ENCODE measurements at places on chromosomes 7 and 10.

DNA sequence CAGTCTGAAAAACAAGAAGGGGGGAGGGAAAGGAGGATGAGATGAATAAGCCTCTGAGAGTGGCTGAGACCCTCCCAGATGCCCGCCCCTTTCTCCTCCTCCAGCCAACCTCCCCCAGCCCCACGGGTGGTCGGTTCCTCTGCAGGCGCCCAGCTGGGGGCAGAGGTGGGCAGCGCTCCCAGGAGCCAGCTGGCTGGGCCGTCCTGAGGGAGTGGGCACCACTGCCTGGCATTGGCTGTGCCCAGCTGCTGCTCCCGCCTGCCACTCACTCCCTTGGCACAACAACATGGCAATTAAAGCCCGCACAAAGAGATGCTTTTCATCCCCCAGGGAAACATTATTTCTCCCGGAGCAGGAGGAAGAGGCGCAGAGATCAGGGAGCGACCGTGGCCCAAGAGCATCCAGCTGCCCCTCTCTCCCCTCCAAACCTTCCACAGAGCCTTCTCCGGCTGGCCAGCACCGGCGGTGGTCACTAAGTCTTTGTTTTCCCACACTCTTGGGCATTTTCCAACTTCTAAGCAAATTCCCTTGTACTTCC is 107.2 kb downstream of the SPDYE5 start:
- peaks cover 16% of the 10 kb centered on the region for H3K4me1 ChIP-seq
- H3K27me3 ChIP-seq, result no peaks in the 10 kb centered on the region
- H3K36me3 ChIP-seq, result no peaks in the 10 kb centered on the region
- no peak overlapping the region for H3K4me3 ChIP-seq
- H3K27ac ChIP-seq, result no peak overlapping the region

DNA sequence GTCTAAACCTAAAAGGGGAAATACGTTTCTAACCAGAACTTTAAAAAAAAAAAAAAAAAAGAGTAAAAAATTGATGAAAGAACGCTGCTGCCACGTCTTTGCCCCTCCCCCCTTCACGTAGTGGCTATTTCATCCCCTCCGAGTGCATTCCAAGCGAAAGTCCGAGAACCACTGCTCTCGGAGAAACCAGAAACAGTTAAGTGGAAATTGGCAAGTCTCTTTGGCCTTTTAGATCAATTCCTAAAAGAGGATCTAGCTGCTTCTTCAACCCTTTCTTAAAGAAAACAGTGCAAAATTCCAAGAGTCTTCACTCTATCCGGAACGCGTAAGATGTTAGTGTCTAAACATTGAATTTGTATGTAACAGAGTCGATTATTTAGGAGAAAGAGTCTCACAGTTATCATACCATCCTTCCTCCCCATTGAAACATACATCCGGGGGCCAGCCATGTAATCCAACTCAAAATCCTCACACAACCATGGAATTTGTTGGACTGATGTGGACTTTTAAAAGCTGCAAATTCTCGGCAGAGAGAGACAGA is 1.1 kb downstream of the P4HA1 start:
- peak overlapping the region; percentile 90 for H3K27ac ChIP-seq
- peaks cover 12% of the 10 kb centered on the region for H3K4me1 ChIP-seq
- H3K36me3 ChIP-seq, result peaks cover 8% of the 10 kb centered on the region
- DNase-seq, result peak; percentile 45

- H3K4me3 ChIP-seq, result no peak overlapping the region
- no peak for DNase-seq
- H3K36me3 ChIP-seq, result no peaks in the 10 kb centered on the region
- H3K4me1 ChIP-seq, result no peaks in the 10 kb centered on the region
These were observed 22.5 kb upstream of the C10orf53 start for GRCh38 chr10:49656845-49657493.

- DNase-seq, result no peak
- H3K4me1 ChIP-seq, result peaks cover 14% of the 10 kb centered on the region
- no peak overlapping the region for H3K4me3 ChIP-seq
- H3K36me3 ChIP-seq, result no peaks in the 10 kb centered on the region
- no peaks in the 10 kb centered on the region for H3K27me3 ChIP-seq
- no peak overlapping the region for H3K27ac ChIP-seq
These were observed 16.0 kb downstream of the RNF32 start for GRCh38 chr7:156656598-156656997.

GRCh38 chr10:99236627-99237309 is 1.1 kb upstream of the HPSE2 start:
- no peak overlapping the region for H3K27ac ChIP-seq
- no peak for DNase-seq
- H3K4me3 ChIP-seq, result no peak overlapping the region
- peaks cover 12% of the 10 kb centered on the region for H3K4me1 ChIP-seq
- H3K36me3 ChIP-seq, result no peaks in the 10 kb centered on the region

DNA sequence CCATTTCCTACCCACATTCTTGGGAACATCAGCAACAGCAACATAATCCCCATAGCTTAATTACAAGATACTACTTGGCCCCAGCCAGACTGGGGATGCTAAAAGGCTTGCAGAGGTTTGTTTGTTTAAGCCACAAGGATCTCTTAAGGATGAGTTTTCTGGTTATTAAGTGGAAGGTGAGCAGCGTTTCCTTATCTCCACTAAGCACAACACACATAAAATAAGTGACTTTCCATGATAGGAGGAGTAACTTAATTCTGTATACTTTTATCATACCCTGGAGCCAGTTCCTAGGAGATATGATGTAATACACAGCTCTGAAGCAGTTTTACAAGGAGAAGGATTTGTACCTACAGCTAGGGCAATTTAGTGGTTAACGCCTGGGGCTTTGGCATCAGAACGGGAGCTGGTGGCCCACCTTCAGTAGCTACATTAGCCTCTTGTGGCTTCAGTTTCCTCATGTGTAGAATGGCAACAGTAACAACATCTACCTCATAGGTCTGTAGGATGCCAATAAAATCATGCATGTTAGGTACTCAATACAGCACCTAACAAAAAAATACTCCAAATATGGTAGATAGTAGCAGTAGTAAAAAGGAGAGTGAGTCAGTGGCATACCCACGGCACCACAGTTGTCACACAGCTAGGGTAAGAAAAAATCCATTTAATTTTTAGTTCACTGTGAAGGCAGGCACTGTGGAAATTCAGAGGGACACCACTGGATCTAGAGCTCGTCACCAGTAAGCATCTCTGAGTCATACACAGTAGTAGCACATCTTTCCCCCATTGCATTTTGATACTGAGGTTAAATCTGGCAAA is 55.2 kb downstream of the DOCK4 start:
- no peaks in the 10 kb centered on the region for H3K27me3 ChIP-seq
- H3K36me3 ChIP-seq, result no peaks in the 10 kb centered on the region
- no peak overlapping the region for H3K4me3 ChIP-seq
- DNase-seq, result no peak
- no peak overlapping the region for H3K27ac ChIP-seq
- no peaks in the 10 kb centered on the region for H3K4me1 ChIP-seq

DNA sequence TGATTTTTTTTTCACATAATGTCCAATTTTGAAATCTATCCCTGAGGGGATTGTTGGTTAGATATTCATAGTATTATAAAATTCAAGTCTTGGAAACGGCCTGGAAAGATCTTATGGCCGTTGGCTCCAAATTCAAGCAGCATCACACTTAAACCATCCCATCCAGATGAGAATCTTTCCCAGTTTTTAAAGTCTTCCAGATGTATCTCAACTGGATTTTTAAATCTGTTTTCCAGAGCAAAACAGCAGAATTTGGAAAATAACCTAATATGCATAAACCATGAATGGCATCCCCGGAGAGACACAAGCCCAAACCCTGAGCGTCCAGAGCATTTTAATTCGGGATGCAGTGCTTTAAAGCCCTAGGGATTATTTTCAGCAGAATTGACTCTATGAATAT is 208.2 kb upstream of the PRKCQ start:
- peaks cover 11% of the 10 kb centered on the region for H3K27me3 ChIP-seq
- H3K27ac ChIP-seq, result no peak overlapping the region
- no peak overlapping the region for H3K4me3 ChIP-seq

- no peak for DNase-seq
- no peak overlapping the region for H3K4me3 ChIP-seq
- H3K27ac ChIP-seq, result no peak overlapping the region
- H3K27me3 ChIP-seq, result no peaks in the 10 kb centered on the region
- H3K36me3 ChIP-seq, result peaks cover 4% of the 10 kb centered on the region
These were observed 63.3 kb upstream of the DNAJB12 start for GRCh38 chr10:72417971-72418370.

- DNase-seq, result no peak
- no peak overlapping the region for H3K27ac ChIP-seq
- no peak overlapping the region for H3K4me3 ChIP-seq
- H3K27me3 ChIP-seq, result no peaks in the 10 kb centered on the region
These were observed 18.9 kb downstream of the APBB1IP start for GRCh38 chr10:26457088-26457487.

- no peak overlapping the region for H3K4me3 ChIP-seq
- no peaks in the 10 kb centered on the region for H3K27me3 ChIP-seq
- DNase-seq, result no peak
- H3K36me3 ChIP-seq, result peaks cover 2% of the 10 kb centered on the region
- no peaks in the 10 kb centered on the region for H3K4me1 ChIP-seq
These were observed 83.5 kb downstream of the PRPF18 start for GRCh38 chr10:13670311-13670710.

DNA sequence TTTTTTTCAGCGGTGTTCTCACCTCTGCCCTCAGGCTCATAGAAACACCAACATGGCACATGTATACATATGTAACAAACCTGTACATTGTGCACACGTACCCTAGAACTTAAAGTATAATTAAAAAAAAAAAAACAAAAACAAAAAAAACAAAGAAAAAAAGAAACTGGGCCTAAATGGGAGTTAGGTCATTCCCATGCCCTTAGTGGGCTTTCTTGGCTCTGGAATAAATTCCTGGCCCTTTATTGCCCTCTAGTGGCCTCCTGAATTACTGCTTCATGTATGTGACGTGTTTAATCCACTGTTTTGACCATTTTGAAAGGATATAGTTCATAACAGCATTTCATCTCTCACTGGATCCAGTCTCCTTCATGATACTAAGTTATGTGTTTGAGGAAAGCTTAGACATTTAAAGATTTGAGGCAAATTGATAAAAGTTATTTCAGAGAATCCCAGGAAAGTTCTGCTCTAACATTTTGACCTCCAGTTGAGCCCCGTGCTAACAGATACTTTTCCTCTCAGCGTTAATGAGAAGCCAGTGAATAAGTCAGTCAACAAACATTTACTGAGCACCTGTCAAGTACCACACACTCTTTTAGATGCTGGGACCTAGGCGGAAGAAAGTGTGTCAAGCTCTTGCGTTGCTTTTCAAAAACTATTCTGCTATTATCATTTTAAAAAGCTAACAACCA is 54.7 kb upstream of the SYPL1 start:
- no peaks in the 10 kb centered on the region for H3K4me1 ChIP-seq
- DNase-seq, result peak; percentile 87
- no peaks in the 10 kb centered on the region for H3K36me3 ChIP-seq
- H3K27me3 ChIP-seq, result peaks cover 18% of the 10 kb centered on the region
- no peak overlapping the region for H3K27ac ChIP-seq
- H3K4me3 ChIP-seq, result no peak overlapping the region

DNA sequence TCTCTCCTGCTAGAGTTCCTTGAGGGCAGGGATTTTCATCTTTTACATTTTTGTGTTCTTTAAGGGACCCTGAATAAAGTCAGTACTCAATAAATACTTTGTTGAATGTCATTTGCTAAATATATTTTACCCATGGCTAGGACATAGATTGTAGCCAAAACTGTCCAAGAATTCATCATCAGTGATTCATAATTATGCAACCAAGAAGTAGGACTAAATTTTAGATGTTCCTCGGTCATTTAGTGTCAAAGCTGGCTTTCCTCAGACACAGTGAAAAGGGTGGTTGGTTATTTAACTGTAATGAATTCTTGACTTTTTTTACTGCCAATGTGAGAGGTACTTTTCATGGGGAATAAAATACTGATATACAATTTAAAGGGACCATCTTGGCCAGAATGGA is 3.3 kb downstream of the NUDT13 start:
- H3K4me1 ChIP-seq, result peaks cover 13% of the 10 kb centered on the region
- H3K27me3 ChIP-seq, result no peaks in the 10 kb centered on the region
- H3K27ac ChIP-seq, result no peak overlapping the region
- no peak for DNase-seq
- H3K36me3 ChIP-seq, result peaks cover 19% of the 10 kb centered on the region

DNA sequence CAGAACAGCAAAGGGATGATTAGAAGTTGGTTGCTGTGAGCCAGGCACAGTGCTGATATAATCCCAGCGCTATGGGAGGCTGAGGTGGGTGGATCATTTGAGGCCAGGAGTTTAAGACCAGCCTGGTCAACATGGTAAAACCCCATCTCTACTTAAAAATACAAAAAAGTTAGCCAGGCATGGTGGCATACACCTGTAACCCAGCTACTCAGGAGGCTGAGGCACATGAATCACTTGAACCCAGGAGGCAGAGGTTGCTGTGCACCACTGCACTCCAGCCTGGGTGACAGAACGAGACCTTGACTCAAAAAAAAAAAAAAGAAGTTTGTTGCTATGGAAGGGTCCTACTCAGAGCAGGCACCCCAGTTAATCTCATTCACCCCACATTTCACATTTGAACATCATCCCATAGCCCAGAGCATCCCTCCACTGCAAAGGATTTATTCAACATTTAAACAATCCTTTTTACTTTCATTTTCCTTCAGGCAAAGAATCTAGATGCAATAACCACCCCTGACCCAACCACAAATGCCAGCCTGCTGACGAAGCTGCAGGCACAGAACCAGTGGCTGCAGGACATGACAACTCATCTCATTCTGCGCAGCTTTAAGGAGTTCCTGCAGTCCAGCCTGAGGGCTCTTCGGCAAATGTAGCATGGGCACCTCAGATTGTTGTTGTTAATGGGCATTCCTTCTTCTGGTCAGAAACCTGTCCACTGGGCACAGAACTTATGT is 4.1 kb downstream of the IL6 start:
- H3K36me3 ChIP-seq, result no peaks in the 10 kb centered on the region
- H3K27ac ChIP-seq, result no peak overlapping the region
- DNase-seq, result no peak
- H3K4me1 ChIP-seq, result peaks cover 9% of the 10 kb centered on the region

DNA sequence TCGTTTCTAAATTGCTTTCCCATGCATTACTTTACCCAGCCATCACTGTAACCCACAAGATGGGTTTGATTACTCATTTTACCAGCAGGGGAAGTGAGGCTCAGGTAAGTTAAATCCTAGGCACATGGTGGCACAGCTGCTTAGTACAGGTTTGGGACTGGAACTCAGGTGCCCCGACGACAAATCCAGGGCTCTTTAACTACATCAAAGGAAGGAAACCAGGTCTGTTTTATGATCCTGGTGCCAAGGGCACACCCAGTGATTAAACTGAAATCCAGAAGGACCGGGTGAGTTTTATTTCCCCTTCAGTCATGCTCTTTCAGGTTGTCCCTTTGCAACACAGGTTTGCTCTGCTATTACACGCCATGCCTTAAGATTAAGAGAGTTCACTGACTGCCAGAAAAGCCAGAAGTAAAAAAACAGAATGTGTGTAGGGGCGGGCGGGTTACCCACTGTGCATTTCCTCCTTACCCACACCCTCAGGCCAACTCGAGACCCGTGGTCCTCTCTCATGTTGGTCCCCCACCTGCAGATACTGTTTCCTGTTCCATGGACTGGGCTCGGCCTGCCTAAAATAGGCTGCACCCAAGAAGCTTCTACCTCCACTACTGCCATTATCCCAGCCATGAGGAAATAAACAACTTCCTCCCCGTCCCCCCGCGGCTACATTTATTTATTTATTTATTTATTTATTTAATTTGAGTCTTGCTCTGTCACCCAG is 55.1 kb upstream of the KDM7A start:
- H3K4me3 ChIP-seq, result no peak overlapping the region
- no peaks in the 10 kb centered on the region for H3K36me3 ChIP-seq
- no peak for DNase-seq
- peaks cover 30% of the 10 kb centered on the region for H3K4me1 ChIP-seq
- no peaks in the 10 kb centered on the region for H3K27me3 ChIP-seq
- no peak overlapping the region for H3K27ac ChIP-seq

- no peak for DNase-seq
- no peaks in the 10 kb centered on the region for H3K4me1 ChIP-seq
- no peak overlapping the region for H3K27ac ChIP-seq
- H3K36me3 ChIP-seq, result no peaks in the 10 kb centered on the region
- H3K4me3 ChIP-seq, result no peak overlapping the region
These were observed 29.0 kb downstream of the FGFBP3 start for GRCh38 chr10:91880310-91880709.
